Memory B cell (primary cell): ENCODE measurements at places on chromosomes 7 and 10.

GRCh38 chr10:46286991-46287693 is at the start of gene ANTXRL:
TSS of gene ANTXRL (plus strand) at chr10:46286997. CDS start at chr10:46287263, 266 bp downstream.
- peaks cover 13% of the 10 kb centered on the region for H3K4me1 ChIP-seq
- H3K27ac ChIP-seq = no peak within 1 kb of the TSS
- H3K27me3 ChIP-seq = peaks cover 7% of the 10 kb centered on the region

DNA sequence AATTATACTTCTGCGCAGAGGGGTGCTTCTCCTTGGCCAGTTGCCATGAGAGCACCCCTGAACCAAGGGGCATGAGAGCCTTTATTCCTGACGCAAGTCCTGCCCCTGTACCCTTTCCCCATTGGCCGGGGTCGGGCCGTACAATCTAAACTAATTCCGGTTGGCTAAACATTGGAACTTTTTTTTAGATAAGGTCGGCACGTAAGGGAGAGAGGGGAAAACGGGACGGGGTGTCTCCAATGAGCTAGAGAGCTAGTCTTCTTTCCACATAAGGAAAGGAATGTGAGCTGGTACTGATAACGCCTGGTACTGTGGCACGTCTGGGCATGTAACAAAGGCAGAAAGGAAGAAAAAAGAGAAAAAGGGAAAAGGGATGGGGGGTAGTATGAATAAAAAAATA is 96.9 kb downstream of the CD36 start:
- no peak overlapping the region for H3K4me3 ChIP-seq
- no peaks in the 10 kb centered on the region for H3K36me3 ChIP-seq
- no peak for DNase-seq
- H3K27ac ChIP-seq = no peak overlapping the region
- H3K4me1 ChIP-seq = no peaks in the 10 kb centered on the region
- no peaks in the 10 kb centered on the region for H3K27me3 ChIP-seq

DNA sequence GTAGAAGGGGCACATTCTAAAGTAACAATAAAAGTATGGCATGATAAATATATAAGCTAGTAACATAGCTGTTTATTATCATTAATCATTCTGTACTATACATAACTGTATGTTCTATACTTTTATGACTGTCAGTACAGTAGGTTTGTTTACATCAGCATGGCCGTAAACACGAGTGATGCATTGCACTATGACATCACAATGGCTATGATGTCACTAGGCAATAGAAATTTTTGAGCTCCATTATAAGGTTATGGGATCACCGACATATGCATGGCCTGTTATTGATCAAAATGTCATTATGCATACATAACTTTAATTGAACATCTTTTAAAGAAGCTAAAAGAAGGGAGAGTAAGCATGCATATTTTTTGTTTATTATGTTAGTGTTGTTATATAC is 200.1 kb upstream of the SHH start:
- no peak for DNase-seq
- H3K27ac ChIP-seq = no peak overlapping the region
- no peak overlapping the region for H3K4me3 ChIP-seq
- H3K4me1 ChIP-seq = no peaks in the 10 kb centered on the region

GRCh38 chr10:52215745-52216361 is 98.2 kb upstream of the DKK1 start:
- no peaks in the 10 kb centered on the region for H3K36me3 ChIP-seq
- no peak overlapping the region for H3K4me3 ChIP-seq

DNA sequence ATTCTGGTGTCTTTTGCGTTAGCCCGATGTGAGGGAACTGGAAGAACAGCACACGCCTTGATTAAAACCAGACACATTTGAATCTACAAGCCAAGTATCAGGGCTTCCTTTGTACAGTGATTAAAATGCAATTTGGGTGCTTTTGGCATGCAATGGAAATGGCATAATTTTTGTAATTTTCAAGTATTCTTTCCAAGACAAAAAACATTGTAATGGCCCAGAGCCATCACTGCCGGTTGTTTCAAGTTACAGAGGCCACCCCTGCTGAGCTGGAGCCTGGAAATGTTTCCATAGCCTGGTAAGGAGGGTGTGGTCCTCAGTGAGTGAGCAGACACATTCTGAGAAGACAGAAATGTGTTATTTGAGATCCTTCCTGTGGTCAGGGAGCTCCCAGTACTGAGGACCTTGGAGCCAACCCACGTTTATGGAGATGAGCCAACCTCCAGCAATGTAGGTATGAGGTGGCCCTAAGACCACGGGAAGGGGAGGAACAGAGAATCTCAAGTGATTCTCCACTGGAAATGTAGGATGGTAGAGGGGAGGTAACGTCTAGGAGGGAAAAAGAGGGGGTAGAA is 20.9 kb downstream of the TEX36 start:
- no peak for DNase-seq
- H3K27ac ChIP-seq = no peak overlapping the region
- H3K27me3 ChIP-seq = peaks cover 4% of the 10 kb centered on the region
- no peak overlapping the region for H3K4me3 ChIP-seq
- no peaks in the 10 kb centered on the region for H3K36me3 ChIP-seq

DNA sequence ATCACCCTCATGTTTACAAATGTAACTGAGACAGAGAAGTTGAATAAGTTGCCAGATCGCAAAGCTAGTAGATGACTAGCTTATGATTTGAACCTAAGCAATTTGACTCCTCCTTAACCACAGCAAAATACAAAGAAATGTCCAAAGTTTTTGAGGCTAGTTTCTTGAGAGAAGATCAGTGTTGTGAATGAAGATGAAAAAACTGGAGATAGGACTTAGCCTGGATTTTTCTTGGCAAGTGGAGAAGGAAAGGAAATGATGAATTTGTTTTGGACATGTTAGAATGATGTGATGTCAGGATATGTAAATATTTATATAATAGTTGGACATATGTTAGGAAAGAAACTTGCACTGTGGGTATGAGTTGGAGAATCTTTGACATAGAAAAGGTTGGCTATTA is 149.8 kb downstream of the LSMEM1 start:
- no peaks in the 10 kb centered on the region for H3K36me3 ChIP-seq
- no peaks in the 10 kb centered on the region for H3K27me3 ChIP-seq
- H3K4me1 ChIP-seq = no peaks in the 10 kb centered on the region
- no peak for DNase-seq
- no peak overlapping the region for H3K4me3 ChIP-seq

GRCh38 chr10:61280303-61280702 is 172.9 kb downstream of the TMEM26 start:
- no peak for DNase-seq
- no peaks in the 10 kb centered on the region for H3K36me3 ChIP-seq
- no peaks in the 10 kb centered on the region for H3K27me3 ChIP-seq

DNA sequence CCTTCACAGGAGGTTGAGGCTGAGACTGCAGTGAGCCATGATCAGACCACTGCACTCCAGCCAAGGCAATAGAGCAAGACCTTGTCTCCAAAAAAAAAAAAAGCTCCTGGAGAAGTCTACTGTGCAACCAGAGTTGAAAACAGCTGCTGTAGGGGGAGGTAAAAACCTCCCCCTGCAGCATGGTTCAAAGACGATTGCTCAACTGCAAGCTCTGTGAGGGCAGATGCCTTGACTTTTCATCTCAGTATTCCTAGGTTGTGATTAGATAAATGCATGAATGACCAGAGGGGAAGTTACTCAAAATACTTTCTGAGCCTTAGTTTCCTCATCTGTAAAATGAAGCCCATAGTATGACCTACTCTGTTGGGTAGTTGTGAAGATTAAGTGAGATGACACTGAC is 25.0 kb upstream of the PPA1 start:
- no peaks in the 10 kb centered on the region for H3K4me1 ChIP-seq
- no peak for DNase-seq

GRCh38 chr10:5499493-5500140 is at the start of gene CALML5:
TSS of gene CALML5 (minus strand) at chr10:5499570. CDS start at chr10:5499438, 132 bp downstream.
- H3K36me3 ChIP-seq = no peaks in the 10 kb centered on the region
- no peak within 1 kb of the TSS for H3K27ac ChIP-seq
- H3K4me3 ChIP-seq = no peak within 1 kb of the TSS
- no peak for DNase-seq
- peaks cover 12% of the 10 kb centered on the region for H3K27me3 ChIP-seq
- no peaks in the 10 kb centered on the region for H3K4me1 ChIP-seq

GRCh38 chr7:98254951-98255610 is 3.0 kb upstream of the TECPR1 start:
- DNase-seq = no peak
- H3K4me3 ChIP-seq = no peak overlapping the region
- H3K4me1 ChIP-seq = peaks cover 21% of the 10 kb centered on the region
- peaks cover 27% of the 10 kb centered on the region for H3K36me3 ChIP-seq

GRCh38 chr10:96863922-96864543 is 31.9 kb downstream of the LCOR start:
- peak overlapping the region; percentile 48 for H3K27ac ChIP-seq
- H3K27me3 ChIP-seq = no peaks in the 10 kb centered on the region
- peaks cover 10% of the 10 kb centered on the region for H3K36me3 ChIP-seq
- H3K4me1 ChIP-seq = peaks cover 30% of the 10 kb centered on the region
- no peak for DNase-seq

DNA sequence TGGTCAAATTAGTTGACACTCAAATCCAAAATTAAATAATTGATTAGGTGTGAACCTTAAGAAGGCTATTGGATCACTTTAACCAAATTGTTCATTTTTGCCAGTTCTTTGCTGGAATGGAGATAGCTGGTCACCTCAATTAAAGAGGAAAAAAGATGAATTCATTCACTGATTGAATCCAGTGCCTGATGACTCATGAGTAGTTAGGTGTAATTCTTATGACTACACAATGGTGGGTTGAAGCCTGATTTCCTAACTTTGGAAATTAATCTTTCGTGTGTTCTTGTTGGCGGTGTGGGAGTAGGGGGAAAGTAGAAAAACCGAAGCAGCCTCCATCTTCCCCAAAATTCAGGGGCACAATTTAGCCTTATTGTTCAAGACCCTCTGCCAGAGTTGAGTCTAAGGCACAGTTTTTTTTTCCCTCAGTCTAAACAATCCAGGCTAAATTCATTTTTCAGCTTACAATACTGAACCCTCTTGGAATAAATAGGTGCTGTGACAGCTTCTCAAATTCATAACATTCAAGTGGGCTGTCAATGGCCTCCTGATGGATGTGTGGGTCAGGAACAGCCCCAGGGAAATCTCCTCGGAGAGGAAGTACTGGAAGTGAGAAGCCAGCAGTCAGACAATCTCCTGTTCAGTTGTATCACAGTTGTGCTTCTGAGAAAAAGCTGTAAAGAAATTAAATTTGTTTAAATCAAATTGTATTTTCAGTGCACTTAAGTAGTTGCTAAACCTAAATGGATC is 356.6 kb downstream of the BBS9 start:
- H3K27ac ChIP-seq = no peak overlapping the region
- H3K27me3 ChIP-seq = no peaks in the 10 kb centered on the region
- peaks cover 9% of the 10 kb centered on the region for H3K4me1 ChIP-seq
- no peak for DNase-seq
- H3K36me3 ChIP-seq = peaks cover 6% of the 10 kb centered on the region

DNA sequence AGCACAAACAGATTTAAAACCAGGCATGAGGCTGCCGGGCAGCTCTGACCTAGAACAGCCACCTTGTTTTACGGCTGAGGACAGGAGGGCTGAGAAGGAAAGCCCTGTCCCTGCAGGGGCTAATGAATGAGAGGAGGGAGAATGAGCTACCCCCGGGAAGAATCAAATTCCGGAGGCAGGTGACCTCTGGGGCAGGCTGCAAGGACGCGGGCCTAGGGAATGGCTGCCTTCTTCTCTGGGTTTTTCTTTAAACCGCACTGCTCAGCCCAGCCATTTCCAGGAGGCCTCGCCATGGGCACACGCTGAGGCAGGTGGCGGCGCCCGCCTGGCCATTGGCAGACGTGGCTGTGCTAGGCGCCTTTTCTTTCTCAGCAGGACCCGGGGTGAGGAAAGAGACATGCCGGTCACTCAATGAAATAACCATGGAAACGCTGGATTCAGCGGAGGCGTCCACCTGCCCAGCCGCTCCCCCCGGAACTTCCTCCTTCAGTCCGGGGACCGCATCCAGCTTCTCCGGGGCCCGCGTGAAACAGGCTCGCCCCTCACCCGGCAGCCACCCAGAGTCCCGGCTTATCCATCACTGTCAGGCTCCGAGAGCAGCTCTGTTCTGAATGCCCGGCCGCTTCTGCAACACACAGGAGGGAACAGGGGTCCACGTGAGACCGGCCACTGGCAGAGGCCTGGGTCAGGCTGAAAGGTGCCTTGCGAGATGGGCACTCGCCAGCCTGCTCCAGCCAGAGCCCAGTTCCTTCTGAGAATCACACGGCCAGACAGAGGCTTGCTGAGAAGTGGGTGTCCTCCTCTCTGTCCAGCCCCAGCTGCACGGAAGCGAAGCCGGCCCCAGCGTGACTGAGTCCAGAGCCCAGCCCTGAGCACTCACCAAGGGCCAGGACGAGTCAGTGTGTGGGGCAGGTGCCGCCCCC is 82.1 kb downstream of the PDGFA start:
- no peak overlapping the region for H3K4me3 ChIP-seq
- H3K4me1 ChIP-seq = no peaks in the 10 kb centered on the region
- no peak for DNase-seq
- H3K36me3 ChIP-seq = no peaks in the 10 kb centered on the region

DNA sequence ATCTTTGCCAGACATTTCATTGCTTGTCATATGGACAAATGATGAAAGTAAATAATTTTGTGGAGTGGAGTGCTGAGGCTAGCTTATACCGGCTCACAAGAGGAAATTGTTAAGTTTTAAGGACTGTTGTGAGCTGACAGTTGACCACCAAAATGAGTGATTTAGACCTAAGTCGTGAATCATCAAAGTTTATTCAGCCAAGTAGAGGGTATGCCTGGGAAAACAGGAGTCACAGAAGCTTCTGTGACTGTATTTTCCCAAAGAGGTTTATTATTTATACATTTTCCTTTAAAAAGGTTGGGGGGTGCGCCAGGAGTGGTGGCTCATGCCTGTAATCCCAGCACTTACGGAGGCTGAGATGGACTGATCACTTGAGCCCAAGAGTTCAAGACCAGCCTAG is 21.8 kb downstream of the MRPS24 start:
- no peak overlapping the region for H3K4me3 ChIP-seq
- no peaks in the 10 kb centered on the region for H3K27me3 ChIP-seq
- no peak for DNase-seq
- no peak overlapping the region for H3K27ac ChIP-seq

DNA sequence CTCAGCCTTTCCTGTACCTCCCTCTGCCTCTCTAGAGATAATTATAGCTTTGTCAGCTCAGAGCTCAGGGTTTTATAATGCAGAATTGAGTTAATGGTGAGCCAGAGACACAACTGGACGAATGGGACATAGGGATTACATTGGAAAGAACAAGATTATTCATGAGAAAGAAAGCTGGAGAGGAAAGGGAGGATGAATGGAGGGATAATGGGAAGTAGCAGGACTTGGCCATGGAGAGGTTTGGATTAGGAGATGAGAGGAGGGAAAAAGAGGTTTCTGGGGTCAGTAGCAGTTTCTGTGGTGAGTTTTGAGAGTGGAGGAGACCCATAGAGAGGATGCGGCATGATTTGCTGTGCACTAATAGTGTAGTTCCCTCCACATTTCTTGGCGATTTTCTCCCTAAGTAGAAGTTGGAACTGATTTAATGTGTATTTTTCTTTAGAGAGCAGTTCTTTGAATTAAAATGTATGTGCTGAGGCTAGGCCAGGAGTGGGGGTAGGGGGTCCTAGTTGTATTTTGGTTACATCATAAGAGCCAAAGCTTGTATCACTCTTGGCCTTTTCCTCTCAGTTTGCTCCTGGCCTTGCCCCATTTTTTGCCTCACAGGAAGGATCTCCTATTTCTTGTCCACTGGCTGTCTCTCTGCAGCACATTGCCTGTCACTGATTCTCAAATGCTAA is 107.4 kb downstream of the MKX start:
- no peak for DNase-seq
- no peaks in the 10 kb centered on the region for H3K4me1 ChIP-seq
- no peak overlapping the region for H3K27ac ChIP-seq
- H3K4me3 ChIP-seq = no peak overlapping the region
- H3K36me3 ChIP-seq = no peaks in the 10 kb centered on the region
- H3K27me3 ChIP-seq = peaks cover 2% of the 10 kb centered on the region

GRCh38 chr7:18086165-18087025 is 58.7 kb upstream of the PRPS1L1 start:
- peaks cover 12% of the 10 kb centered on the region for H3K4me1 ChIP-seq
- no peak overlapping the region for H3K27ac ChIP-seq
- peak overlapping the region; percentile 83 for H3K4me3 ChIP-seq
- peak; percentile 29 for DNase-seq
- H3K27me3 ChIP-seq = peaks cover 7% of the 10 kb centered on the region
